ENCODE measurements at places on chromosomes 11 and 22.

- no peak for DNase-seq
Observed at GRCh38 chr11:16395601-16396000, 39.3 kb upstream of the SOX6 start.

DNA sequence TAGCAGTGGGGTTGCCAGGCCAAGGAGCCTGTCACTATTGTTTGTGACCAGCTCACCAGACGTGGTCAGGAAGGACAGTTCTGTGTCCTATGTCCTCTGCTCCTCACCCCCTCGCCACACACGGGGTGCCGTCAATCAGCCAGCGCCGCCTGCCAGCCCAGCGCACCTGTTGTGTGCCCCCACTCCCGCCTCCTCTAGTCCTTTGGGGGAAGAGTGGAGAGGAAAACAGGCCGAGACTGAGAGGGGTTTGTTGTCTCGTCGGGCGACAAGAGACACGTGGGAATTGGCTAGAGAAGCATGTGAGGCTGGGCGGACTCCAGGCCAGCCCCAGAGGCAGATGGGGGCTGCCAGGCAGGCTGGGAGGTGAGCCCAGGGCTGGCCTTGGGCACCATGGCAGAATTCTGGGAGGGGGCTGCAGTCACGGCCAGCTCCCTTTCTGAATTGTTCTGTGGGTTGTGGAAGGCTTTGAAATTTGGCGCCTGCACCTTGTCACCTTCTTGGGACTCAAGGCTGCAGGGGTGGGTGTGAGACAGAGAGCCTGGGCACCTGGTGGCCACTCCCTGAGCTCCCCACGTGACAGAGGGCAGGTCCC lies 3.1 kb upstream of the KCNQ1OT1 start:
- DNase-seq: no peak

GRCh38 chr11:35380603-35381002 lies 38.8 kb downstream of the SLC1A2 start:
- no peak for DNase-seq

DNA sequence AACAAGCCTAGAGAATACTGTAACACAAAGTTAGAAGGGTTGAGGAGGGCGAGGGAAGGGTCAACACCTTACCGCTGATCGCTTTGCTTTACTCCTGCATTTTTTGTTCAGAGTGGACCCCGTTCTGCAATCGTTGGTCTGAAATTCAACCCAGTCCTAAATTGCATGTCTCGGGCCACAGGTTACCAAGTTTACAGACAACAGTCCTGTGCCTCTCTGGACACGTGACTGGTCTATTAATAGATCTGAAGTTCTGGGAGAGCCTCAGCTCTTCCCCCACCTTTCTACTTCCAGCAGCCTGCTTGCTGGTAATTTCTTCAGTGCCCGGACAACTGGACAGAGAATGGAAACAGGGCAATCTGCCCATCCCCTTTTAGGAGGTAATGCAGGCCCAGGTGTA lies 74.2 kb downstream of the STIM1 start:
- no peak for DNase-seq

GRCh38 chr22:28608546-28608945 lies 71.1 kb downstream of the TTC28 start:
- DNase-seq: no peak

DNA sequence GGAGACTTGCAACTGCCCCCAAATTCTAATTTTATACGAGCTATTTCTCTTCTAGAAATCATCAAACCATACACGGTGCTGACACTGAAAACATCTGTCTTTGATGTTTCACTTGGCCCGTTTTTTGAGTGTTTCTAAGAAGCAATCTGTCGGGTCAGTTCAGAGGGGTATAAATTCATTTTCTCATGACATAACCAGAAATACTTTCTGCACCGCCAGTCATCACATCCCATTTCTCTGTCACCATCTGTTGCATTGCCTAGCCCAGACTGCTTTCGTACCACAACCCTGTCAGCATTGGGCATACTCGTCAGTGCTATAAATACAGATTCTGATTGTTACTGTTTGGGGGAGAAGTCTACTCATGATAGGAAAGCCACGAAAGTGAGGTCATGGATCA lies 63.1 kb upstream of the CCDC90B start:
- no peak for DNase-seq

- peak; percentile 79 for DNase-seq
Observed at GRCh38 chr22:20509344-20510047, 2.1 kb downstream of the MED15 start.

GRCh38 chr22:40107244-40107643 lies 70.5 kb upstream of the TNRC6B start:
- no peak for DNase-seq

- no peak for DNase-seq
Observed at GRCh38 chr11:46661836-46662235, 38.6 kb downstream of the ARHGAP1 start.

- DNase-seq: no peak
Observed at GRCh38 chr22:44419429-44419828, 78.6 kb downstream of the RTL6 start.

GRCh38 chr11:45607995-45608394 lies 57.4 kb downstream of the CHST1 start:
- no peak for DNase-seq

DNA sequence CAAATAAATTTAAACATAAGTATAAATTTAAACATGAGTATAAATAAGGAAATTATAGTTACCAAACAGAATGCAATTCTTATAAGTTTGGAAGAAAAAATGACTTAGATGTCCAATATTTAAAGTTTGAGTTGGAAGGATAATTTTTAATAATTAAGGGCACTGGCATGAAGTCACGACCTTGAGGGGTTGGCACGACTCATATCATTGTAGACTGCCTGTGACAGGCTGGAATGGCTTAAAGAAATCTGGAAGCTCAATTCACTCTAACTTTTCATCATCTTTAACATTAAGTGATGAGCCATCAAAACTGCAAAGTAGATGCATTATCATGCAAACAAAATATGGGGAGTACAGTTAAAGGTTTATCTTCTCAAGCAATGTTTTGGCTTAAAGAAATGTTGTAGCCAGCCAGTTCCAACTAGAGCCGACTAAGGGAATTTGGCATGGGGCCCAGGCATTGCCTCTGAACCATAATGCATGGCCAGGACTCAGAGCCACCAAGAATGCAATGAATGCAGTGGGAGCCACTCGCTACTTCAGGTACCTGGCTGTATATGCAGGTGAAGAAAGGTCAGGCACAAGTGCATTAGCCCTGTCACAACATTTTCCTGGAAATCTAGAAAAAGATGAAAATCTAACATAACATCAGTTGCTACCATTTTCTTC lies 33.4 kb downstream of the PGR start:
- no peak for DNase-seq

DNA sequence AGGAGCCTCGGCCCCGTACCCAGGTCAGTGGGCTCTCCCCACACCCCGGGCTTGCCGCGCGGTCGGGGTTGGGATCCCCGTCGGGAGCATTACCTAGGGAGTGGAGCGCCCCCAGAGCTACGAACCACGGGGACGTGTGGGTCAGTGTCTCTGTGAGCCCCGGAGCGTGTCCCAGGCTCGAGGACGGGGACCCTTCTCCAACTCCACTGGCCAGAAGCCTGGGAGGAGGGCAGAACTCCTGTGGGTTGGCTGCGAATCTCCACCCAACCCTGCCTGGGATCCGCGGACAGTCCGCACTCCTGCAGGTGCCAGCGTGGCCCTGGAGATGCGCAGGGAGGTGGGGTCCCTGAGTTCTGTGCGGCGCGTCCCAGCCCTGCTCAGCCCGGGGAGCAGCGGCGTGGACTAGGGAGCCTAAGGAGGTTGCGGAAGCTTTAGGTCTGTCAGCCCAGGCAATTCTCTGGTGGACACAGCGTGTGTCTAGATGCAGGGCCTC lies 346 bp downstream of the PPFIBP2 start:
- DNase-seq: no peak

DNA sequence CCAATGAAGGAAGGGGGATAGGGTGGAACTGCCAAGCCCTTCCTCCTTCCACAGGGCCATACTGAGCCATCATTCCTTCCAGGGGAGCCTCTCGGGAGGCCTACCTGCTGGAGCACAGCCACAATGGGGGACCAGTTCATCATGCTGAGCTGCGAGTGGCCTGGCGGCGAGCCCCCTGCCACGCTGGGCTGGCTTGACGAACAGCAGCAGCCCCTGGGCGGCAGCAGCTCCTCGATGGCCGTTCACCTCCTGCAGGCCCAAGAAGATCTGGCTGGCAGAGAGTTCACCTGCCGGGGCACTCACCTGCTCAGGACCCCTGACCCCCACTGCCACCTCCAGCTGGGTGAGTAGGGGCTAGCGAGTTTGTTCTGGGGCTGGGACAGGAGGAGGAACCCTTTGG lies 5.9 kb downstream of the VSIG10L2 start:
- DNase-seq: no peak

- no peak for DNase-seq
Observed at GRCh38 chr11:62647609-62648005, 1.2 kb upstream of the GANAB start.

GRCh38 chr11:29214833-29215232 lies 802.0 kb downstream of the KCNA4 start:
- peak; percentile 11 for DNase-seq

DNA sequence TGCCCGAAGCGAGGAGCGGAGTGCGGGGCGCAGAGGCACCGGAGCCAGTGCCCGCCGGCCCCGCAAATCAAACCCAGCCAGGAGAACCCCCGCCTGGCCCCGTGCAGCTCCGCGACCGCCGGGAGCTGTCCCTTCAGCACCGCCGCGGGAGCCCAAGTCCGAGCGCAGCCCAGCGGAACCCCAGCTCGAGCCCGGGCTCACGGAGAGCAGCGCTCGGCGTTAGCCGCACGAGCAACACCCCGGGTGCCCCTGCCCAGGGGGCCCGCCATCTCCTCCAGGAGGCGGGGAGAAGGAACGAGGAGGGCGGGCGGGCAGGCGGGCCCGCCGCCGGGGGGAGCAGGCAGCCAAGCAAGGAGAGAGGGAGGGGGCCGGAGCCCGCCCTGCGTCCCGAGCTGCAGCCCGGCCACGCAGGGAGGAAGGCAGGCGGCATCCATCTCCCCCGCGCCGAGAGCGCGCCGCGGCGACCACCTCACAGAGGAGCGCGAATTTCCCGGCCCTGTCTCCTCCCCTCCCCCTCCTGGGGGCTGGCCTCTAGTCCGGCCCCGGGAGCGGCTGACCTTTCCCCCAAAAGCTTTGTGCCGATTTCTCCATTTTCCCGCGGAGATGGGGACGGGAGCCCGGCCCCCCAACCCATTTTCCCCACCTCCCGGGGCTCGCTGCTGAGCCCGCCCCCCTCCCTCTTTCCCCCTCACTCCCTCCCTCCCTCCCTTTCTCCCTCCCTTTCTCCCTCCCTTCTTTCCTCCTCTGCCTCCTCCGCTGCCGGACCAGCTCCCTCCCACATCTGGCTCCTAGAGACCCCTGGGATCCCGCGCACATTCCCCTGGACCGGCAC lies 621 bp downstream of the KCNC1 start:
- no peak for DNase-seq

DNA sequence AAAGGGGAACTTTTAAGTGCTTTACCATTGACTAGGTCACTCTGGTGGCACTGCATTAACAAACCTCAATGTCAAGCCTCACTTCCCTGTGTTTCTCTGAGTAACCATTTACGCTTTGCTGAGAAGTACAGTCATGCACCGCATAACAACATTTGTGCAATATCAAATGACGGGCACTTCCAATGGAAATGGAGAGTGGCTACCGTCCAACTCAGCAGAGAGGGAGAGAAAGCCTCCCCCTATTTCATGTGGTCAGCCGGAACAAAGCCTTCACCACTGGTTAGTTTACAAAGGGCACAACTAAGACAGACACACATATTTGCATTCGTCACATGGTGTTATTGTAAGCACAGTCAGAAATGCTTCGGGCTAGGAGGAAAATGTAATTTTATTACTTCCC lies 117.3 kb downstream of the RASSF10 start:
- DNase-seq: peak; percentile 69

GRCh38 chr11:121018746-121019145 lies 5.2 kb upstream of the TBCEL start:
- DNase-seq: no peak

GRCh38 chr11:1554981-1555712 lies 16.9 kb downstream of the DUSP8 start:
- no peak for DNase-seq

DNA sequence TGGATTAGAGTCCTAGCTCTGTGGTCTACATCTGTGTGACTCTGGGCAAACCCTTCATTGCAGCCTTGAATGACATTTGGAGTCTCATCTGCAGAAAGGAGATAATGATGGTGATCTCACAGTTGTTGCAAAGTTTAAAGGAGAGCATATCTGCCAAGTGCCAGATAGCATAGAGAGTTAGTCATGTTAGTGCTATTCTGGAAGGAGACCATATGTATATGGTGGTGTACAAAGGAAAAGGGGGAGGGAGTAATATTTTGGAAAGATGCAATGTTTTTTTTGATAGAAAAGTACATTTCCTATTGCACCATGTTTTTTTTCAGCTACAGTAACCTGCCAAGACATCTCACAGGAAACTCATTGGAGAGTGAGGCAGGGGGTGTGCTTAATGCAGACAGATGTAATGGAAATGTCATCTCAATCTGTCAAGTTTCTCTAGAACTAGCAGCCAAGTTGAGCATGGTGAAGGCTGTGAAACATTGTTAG lies 92.1 kb upstream of the NARS2 start:
- DNase-seq: peak; percentile 31

- DNase-seq: no peak
Observed at GRCh38 chr11:26851696-26852095, 129.8 kb upstream of the SLC5A12 start.

DNA sequence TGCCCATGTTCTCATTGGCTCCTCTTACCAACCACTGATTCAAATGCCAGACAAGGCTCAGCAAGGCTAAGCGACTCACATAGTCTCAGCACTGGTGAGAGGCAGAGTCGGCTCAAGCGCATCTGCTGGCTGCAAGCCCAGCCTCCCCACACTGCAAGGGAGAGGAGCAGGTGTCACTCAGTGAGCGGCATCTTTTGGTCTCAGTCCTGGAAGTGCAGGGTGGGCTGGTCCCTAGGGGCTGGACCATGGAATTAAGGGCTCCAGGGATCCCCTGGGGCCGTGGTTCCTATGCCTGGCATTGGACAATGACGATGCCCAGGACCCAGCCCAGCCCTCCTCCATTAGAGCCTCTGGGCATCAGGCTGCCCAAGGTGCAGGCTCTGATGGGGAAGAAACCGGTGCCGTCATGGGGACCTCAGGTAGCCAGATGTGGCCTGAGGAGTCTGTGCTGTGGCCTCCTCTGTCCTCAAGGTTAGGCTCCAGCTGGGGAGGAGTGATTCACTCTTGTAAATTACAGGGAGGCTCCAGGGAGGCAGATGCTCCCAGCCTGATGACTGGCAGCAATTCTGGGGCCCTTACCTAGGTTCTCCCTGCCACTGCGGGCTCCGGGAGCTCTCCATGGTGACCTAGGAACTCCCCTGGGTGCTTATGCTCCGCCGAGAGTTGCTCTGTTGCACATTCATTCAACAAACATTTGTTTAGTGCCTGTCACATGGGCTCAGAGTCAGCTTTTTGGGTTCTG lies 28.0 kb downstream of the FADS2 start:
- DNase-seq: no peak

GRCh38 chr11:130829920-130830511 lies 86.3 kb downstream of the SNX19 start:
- DNase-seq: no peak

GRCh38 chr11:64659417-64660144 lies 63.4 kb downstream of the NRXN2 start:
- DNase-seq: peak; percentile 69
